ENCODE measurements at places on chromosomes 3 and 15. TPM values are rescaled to one million over a fixed set of nuclear protein-coding genes. Genes with fewer than 3 reads are reported as not detected.

DNA sequence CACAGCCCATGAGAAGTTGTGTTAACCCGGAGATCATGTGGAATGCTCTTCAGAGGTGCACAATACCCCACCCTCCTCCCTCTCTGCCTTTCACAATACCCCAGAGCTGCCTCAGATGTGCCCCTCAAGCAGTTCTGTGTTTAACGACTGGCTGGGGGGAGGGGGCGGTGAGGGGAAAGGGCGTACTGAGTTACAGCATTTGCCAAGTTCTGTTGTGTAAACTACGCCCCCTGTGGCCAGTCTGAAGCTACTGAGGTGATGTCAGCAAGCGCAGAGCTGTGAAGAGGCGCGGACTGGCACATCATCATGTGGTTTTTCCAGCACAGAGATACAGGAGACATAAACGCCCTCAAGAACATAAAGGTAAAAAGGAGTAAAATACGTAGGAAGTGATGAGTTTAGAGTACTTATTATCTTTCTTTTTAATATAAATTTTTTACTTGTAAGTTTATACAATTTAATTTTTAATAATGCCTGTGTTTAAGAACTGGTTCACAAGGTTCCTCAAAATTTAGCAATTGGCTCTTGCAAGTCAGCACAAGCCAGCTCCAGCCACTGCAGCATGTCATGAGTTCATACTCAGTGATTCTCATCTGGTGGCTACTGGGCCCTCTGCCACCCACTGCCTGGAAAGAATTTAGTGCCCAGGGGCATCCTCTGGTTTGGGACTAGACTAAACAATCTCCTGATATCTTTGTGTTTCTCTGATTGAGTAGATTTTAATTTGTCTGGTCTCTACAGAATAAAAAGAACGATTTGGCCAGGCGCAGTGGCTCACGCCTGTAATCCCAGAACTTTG, 1.7 kb downstream of the EPB42 start:
- peak; percentile 38 for DNase-seq

GRCh38 chr3:37765591-37766488, 95.8 kb upstream of the CTDSPL start:
- DNase-seq, result no peak

GRCh38 chr3:195762611-195763010, 41.8 kb downstream of the MUC20 start:
- DNase-seq, result no peak

GRCh38 chr3:192212335-192212734, 515.0 kb downstream of the FGF12 start:
- peak; percentile 22 for DNase-seq

DNA sequence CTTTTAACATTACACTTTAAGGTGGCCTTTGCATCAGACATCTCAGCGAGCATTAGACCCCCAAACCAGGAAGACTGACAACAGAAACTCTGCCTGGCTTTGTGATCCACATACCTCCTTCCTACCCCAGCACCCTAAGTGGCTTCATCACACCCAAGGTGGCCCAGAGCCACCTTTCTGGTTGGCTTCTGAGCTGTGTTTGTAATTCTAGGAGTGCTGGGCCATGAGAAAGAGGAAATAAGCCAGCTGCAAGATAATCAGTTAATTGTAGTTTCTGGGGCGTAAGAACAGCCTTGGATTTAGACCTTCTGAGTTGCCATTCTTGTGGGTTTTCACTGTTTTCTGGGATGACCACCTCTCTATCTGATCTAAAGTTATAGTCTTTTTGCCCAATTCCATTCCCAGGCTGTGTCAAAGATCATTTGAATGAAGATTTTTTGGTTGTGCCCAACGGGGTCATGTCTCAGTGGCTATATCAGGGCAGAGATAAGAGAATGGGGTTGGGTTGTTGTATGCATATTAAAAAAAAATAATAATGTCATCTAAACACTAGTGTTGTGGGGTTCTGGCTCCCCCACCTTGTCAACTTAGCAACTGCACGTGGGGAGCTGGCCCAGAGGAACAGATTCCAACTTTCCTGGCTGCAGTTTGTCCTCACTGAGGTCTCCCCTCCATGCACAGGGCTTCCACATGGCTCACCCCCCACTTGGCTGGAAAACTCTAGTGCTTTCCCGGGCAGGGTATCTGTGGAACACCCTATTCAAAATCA, 234.8 kb upstream of the WNT5A start:
- DNase-seq, result no peak

Gene PXYLP1
- 0.40 TPM for total RNA-seq

Gene ZNF148
- total RNA-seq, result 20.8 TPM

Measured in lung microvascular endothelial cell (primary cell).